ENCODE measurements at places on chromosomes 5 and 9.

DNA sequence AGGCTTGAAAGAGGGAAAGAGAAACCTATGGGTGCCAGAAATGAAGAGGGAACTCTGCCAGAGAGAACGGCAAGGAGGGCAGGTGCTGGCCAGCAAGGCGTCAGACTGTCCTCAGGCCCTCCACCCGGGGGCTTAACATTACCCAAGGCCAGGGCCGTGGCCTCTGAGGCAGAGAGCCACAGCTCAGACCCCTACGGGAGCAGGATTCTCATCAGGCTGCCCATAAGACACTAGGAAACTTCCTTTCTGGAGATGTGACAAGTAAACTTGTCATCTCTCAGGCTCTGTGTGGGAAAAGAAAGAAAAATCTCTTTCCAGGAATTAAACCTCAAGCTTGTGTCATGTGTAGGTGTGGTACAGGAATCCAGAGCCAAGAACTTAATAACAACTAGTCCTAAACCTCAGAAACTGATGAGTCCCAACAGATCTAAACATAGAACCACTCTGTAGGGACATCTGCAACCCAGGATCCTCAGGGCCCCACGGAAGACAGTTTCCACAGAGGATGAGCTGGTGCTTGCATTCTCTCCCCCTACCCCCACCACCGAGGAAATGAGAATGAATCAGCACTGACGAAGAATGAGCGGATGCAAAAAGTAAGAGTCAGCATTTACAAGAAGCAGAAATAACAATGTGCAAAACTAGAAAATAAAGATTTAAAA is 74.3 kb downstream of the DCP2 start:
- peaks cover 8% of the 10 kb centered on the region for H3K4me1 ChIP-seq
- DNase-seq = no peak
- no peaks in the 10 kb centered on the region for H3K27me3 ChIP-seq
- H3K4me3 ChIP-seq = no peak overlapping the region
- peak overlapping the region; percentile 27 for H3K27ac ChIP-seq

- no peaks in the 10 kb centered on the region for H3K27me3 ChIP-seq
- no peak overlapping the region for H3K4me3 ChIP-seq
- H3K36me3 ChIP-seq = no peaks in the 10 kb centered on the region
- H3K4me1 ChIP-seq = no peaks in the 10 kb centered on the region
- H3K27ac ChIP-seq = no peak overlapping the region
Observed at GRCh38 chr5:179381691-179382090, 36.4 kb upstream of the ADAMTS2 start.

- DNase-seq = no peak
- no peaks in the 10 kb centered on the region for H3K36me3 ChIP-seq
- H3K4me1 ChIP-seq = no peaks in the 10 kb centered on the region
- no peak overlapping the region for H3K4me3 ChIP-seq
- H3K27ac ChIP-seq = no peak overlapping the region
- H3K27me3 ChIP-seq = no peaks in the 10 kb centered on the region
Observed at GRCh38 chr9:126490871-126491567, 122.7 kb upstream of the LMX1B start.

GRCh38 chr5:89232139-89232603 is 349.2 kb upstream of the MEF2C start:
- H3K4me1 ChIP-seq = no peaks in the 10 kb centered on the region
- no peak overlapping the region for H3K4me3 ChIP-seq
- no peak for DNase-seq

- H3K36me3 ChIP-seq = no peaks in the 10 kb centered on the region
- peaks cover 66% of the 10 kb centered on the region for H3K4me1 ChIP-seq
- H3K4me3 ChIP-seq = no peak overlapping the region
Observed at GRCh38 chr9:121283080-121283398, 15.1 kb downstream of the GSN start.

DNA sequence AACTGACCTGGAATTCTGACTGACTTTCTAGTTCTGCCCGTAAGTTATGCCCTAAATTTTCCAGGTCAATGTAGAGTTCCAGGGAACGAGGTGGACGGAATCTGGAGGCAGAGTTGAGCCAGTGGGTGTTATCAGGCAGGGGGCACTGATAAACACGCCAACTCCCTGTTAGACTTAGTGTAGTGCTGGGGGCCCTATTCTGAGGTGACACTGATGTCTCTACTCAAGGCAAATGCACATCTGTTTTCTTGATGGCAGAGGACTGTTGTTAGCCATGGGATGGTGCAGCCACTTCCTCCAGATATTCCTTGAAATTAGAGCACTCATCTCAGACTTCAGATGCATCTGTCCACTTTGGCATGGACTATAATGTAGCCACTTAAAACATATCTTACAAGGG is 83.5 kb downstream of the C9orf152 start:
- no peak for DNase-seq
- H3K4me3 ChIP-seq = no peak overlapping the region
- peak overlapping the region; percentile 81 for H3K27ac ChIP-seq
- H3K4me1 ChIP-seq = peaks cover 29% of the 10 kb centered on the region
- H3K27me3 ChIP-seq = no peaks in the 10 kb centered on the region

GRCh38 chr9:135476561-135477355 is 2.8 kb upstream of the PPP1R26 start:
- no peak for DNase-seq
- no peaks in the 10 kb centered on the region for H3K36me3 ChIP-seq
- H3K4me1 ChIP-seq = peaks cover 4% of the 10 kb centered on the region
- H3K27ac ChIP-seq = no peak overlapping the region
- H3K4me3 ChIP-seq = no peak overlapping the region
- no peaks in the 10 kb centered on the region for H3K27me3 ChIP-seq

DNA sequence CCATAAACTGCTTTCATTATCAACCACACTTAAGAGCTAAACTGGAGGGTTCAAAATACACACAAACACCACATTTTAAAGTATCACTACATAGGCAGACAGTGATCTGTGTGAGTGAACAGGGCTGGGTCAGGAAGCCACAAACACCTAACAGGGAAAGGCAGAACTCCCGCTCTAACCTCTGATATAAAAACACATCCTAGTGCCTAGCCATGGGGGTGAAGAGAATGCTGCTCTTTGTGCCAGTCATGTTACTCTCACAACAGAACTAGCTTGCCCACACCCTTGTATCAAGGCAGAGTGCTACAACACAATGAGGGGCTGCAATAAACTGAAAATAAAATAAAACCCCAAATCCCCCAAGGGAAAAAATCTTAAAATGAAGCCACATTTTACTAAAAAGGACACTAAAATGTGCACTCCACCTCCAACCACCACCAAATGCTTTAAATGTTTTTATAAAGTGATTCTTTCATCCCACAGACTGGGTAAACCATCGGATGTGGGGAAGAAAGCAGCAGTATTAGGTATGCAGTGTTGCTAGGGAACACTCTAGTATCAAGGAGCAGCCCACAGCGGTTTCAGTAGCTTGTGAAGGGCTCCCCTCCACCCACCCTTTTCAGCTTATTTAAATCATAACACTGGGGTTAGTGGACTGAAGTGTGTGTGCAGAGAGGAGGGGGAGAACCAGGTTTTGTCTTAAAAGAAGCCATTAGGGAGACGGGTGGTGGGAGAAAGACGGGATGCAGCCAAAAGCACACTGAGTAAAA is 64.5 kb downstream of the TMEM161B start:
- H3K36me3 ChIP-seq = no peaks in the 10 kb centered on the region
- no peaks in the 10 kb centered on the region for H3K4me1 ChIP-seq
- no peak overlapping the region for H3K4me3 ChIP-seq
- no peak for DNase-seq
- H3K27me3 ChIP-seq = no peaks in the 10 kb centered on the region

DNA sequence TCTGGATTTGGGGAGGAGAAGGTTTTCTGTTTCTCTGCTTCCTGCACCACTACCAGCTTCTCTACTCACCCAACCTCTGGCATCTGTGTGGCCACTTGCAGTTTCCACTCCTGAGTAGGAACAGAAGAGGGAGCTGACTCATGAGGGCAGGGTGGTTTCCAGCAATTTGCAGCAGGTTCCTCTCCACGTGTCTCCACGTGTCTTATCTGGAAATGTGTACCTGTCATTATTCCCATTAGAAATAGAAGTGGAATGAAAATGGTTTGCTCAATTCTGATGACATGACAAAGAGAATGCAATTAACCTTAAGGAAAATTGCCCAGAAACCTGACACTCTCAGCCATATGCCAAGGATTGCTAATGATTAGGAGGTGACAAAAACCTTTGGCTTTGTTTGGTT is 33.0 kb downstream of the EGFLAM start:
- H3K4me1 ChIP-seq = no peaks in the 10 kb centered on the region
- H3K36me3 ChIP-seq = no peaks in the 10 kb centered on the region
- H3K27me3 ChIP-seq = no peaks in the 10 kb centered on the region
- no peak overlapping the region for H3K27ac ChIP-seq
- DNase-seq = no peak
- H3K4me3 ChIP-seq = no peak overlapping the region

DNA sequence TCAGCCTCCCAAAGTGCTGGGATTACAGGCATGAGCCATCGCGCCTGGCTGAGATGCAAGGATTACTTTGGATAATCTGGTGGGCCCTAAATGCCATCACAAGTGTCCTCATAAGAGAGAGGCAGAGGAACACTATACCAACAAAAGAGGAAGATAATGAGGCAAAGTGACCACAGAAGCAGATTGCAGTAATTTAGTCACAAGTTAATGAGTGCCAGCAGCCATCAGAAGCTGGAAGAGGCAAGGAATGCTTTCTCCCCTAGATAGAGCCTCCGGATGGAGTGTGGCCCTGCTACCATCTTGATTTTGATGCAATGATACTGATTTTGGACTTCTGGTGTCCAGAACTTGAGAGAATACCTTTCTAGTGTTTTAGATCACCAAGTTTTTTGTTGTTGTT is 122.3 kb downstream of the SPATA31D1 start:
- H3K4me3 ChIP-seq = no peak overlapping the region
- no peaks in the 10 kb centered on the region for H3K4me1 ChIP-seq
- no peak for DNase-seq
- no peaks in the 10 kb centered on the region for H3K36me3 ChIP-seq
- no peaks in the 10 kb centered on the region for H3K27me3 ChIP-seq

GRCh38 chr9:134661791-134662142 is 20.2 kb downstream of the COL5A1 start:
- H3K36me3 ChIP-seq = no peaks in the 10 kb centered on the region
- peaks cover 26% of the 10 kb centered on the region for H3K4me1 ChIP-seq
- no peaks in the 10 kb centered on the region for H3K27me3 ChIP-seq
- no peak for DNase-seq
- no peak overlapping the region for H3K4me3 ChIP-seq

DNA sequence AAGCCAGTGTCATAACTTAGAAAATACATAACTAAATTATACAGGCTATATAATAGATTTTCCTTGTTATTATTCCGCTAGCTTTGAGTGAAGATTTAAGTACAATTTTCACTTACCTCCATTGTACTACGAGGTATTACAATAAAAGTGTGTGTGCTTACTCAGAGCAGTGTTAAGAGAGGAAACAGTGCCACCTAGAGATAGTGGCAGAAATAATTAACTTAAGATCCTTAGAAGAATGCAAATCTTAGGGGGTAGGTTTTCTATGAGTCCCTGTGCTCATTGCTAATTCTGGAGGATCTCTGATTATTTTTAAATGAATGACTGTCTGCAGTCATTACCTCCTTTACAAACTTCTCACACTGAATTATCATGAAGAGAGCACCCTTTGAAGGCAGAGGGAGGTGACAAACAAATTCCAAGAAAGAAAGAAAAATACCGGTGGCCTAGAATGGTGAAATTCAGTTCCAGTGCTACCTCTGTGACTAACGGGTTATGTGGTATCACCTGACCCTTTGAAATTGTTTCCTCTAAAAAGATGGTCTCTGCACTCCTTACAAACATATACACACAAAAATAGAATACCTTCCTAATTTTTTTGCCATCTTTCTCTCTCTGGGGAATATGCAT is 379.8 kb downstream of the TRIM36 start:
- H3K27me3 ChIP-seq = no peaks in the 10 kb centered on the region
- H3K36me3 ChIP-seq = no peaks in the 10 kb centered on the region
- H3K27ac ChIP-seq = no peak overlapping the region
- no peak overlapping the region for H3K4me3 ChIP-seq
- H3K4me1 ChIP-seq = no peaks in the 10 kb centered on the region

DNA sequence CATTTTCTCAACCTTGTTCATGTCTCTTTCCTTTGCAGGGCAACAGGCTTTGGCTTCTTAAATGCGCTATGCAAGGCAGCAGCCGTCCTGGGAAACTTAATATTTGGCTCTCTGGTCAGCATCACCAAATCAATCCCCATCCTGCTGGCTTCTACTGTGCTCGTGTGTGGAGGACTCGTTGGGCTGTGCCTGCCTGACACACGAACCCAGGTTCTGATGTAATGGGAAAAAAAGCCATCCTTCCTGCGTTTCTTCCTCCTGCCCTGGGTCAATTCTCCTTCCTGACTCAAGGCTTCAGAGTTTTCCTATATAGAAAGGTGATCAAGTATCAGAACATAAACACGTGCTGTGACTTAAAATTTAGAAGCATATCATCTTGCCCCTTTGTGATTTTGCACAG is 77.8 kb upstream of the IQGAP2 start:
- no peaks in the 10 kb centered on the region for H3K4me1 ChIP-seq
- no peaks in the 10 kb centered on the region for H3K27me3 ChIP-seq
- H3K36me3 ChIP-seq = no peaks in the 10 kb centered on the region
- no peak for DNase-seq

- H3K36me3 ChIP-seq = no peaks in the 10 kb centered on the region
- H3K4me3 ChIP-seq = no peak overlapping the region
- H3K27me3 ChIP-seq = no peaks in the 10 kb centered on the region
- no peak overlapping the region for H3K27ac ChIP-seq
Observed at GRCh38 chr5:27472000-27472763, 433.8 kb upstream of the CDH9 start.

DNA sequence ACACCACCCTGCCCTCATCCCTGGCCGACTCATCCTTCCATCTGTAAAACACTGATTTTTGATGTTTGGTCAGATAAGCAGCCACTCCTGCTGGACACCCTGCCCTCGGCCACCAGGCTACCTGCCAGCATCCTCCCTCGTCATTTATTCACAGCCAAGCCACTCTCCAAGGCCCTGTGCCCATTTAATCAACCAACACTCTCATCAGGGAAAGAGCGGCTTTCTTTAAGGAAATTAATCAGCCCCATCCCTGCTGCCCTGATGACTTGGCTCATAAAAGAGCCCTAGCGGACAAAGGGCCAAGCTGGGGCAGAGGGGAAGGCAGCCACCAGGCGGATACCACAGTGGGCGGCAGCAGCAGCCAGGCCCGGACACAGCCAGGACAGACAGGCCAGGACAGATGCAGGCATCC is 52.4 kb downstream of the GOLM1 start:
- H3K4me3 ChIP-seq = no peak overlapping the region
- H3K27ac ChIP-seq = no peak overlapping the region
- H3K4me1 ChIP-seq = no peaks in the 10 kb centered on the region
- H3K36me3 ChIP-seq = no peaks in the 10 kb centered on the region
- DNase-seq = no peak

- H3K4me3 ChIP-seq = no peak overlapping the region
- H3K4me1 ChIP-seq = no peaks in the 10 kb centered on the region
- DNase-seq = no peak
- H3K27me3 ChIP-seq = no peaks in the 10 kb centered on the region
Observed at GRCh38 chr9:117296453-117296852, 118.4 kb downstream of the ASTN2 start.

GRCh38 chr5:72071906-72072305 is 35.4 kb upstream of the MAP1B start:
- no peaks in the 10 kb centered on the region for H3K36me3 ChIP-seq
- no peak overlapping the region for H3K4me3 ChIP-seq
- H3K27me3 ChIP-seq = no peaks in the 10 kb centered on the region
- no peaks in the 10 kb centered on the region for H3K4me1 ChIP-seq
- DNase-seq = no peak

Measured in ovary (tissue), 10 donors.